ENCODE measurements at places on chromosomes 12 and 14.

DNA sequence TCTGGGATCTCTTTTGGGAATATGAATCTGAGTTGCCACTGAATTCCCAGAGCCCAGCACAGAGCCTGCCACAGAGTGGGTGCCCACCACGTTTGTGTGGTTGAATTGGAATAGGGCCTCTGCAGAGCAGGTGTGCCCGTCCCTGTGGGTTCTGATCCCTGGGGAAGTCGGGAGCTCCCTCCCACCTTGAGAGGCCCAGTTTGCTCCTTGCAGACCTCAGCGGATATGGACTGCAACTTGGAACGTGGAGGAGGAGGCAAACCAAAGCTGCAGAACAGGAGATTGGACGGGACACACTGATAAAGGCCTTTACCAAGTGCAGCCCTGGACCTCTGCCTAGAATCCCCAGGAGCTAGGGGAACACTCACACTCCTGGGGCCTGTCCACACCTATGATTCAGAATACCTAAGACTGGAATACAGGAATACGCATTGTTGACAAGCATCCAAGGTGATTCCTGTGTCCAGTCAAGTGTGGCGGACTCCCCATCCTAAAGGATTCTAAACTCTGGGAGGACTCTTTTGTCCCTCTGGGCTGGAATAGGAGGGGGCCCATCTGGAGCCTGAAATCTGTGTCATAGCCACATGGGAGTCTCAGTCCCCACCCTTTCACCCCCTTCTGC, 2.4 kb downstream of the KRT76 start:
- DNase-seq, result no peak

DNA sequence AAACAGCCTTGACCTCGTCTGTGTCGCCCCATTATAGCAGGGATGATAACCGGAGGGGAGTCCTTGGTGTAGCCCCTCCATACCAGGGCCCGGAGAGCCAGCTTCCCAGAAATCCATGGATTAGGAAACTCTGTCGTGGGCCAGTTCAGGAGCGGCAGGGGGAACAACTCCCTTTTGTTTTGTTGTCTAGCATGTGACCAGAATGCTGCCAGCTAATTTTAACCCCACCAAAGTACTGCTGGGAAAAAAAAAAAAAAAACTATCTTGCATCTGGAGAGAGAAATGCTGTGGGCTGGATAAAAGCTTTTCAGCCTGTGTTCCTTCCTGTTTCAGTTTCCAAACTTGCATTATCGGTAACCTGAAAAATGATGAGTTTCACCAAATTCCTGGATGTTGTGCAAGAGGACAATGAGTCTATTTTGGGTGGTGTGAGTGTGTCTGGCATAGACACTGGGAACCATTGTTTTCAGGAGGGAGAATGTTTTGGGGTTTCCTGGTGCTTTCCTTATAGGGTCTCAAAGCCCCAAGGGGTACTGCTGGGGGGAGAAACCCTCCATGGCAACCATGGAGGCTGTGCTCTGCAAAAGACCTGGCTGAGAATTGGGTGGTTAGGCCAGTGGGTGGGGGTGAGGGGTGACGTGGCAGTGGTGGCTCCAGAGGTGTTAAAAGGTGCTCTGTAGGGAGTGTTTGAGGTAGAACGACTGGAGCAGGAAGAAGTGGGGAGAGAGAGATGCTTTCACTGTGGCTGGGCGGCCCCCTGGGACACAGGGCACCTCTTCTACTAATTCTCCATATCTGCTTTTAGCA, 14.9 kb upstream of the IRF2BPL start:
- DNase-seq, result peak; percentile 94

GRCh38 chr14:96225745-96226151, 21.1 kb downstream of the BDKRB2 start:
- peak; percentile 83 for DNase-seq

DNA sequence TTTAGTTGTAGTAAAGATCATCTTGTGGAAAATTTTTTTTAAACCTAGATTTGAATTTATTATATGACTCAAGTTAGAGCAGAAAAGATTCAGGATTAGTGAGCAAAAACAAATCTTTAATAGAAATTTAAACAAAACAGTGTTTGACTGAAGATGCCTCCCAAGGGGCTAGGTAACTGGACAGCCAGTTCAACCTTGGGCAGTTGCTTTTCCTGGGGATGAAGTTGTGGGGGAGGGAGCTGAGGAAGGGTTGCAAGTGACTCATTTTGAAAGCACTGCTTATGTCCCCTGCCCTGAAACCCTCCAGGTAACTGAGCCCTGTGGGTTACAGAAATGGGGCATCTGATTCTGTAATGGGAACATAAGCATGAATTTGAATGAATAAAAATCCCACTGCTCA, 13.1 kb downstream of the CFAP54 start:
- DNase-seq, result no peak

- DNase-seq, result no peak
These were observed 2.5 kb upstream of the SMARCD1 start for GRCh38 chr12:50082644-50083043.

DNA sequence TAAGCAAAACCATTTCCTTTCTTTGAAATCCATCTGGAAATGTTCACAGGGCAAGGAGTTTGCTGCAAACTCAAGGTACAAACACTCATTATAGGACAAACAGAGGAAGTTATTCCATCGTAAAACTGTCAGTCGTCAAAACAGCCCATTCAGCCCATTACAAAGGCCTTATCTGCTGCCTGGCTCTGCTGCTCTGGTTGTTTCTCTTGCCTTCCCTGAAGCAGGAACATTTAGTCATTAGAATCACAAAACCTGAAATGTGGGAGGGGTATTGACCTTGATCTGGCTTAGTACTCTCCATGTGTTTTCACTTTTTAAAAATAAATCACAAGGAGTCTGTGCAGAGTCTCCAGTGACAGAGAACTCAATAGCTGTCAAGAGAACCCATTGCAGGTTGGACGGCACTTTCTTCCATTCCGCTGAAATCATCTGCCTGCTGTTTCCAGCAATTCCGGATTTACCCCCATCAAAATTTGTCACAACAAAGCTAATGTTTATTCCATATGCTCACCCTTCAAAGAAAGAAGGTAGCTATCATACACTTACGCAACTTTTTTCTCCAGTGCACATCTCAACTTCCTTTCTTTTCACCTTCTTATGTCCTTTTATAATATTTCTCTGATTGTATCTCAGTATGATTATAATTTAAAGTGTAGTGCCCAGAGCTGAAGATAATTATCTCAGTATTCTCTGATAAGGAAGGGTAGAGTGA, 24.6 kb upstream of the ITPR2 start:
- DNase-seq, result no peak

- DNase-seq, result no peak
These were observed 4.0 kb upstream of the IRF2BPL start for GRCh38 chr14:77032491-77032843.

GRCh38 chr12:6605421-6606330, 1.5 kb downstream of the CHD4 start:
- peak; percentile 38 for DNase-seq

- no peak for DNase-seq
These were observed 27.5 kb downstream of the RHOJ start for GRCh38 chr14:63231766-63232165.

GRCh38 chr12:28568118-28568517, 377.9 kb downstream of the CCDC91 start:
- peak; percentile 90 for DNase-seq

DNA sequence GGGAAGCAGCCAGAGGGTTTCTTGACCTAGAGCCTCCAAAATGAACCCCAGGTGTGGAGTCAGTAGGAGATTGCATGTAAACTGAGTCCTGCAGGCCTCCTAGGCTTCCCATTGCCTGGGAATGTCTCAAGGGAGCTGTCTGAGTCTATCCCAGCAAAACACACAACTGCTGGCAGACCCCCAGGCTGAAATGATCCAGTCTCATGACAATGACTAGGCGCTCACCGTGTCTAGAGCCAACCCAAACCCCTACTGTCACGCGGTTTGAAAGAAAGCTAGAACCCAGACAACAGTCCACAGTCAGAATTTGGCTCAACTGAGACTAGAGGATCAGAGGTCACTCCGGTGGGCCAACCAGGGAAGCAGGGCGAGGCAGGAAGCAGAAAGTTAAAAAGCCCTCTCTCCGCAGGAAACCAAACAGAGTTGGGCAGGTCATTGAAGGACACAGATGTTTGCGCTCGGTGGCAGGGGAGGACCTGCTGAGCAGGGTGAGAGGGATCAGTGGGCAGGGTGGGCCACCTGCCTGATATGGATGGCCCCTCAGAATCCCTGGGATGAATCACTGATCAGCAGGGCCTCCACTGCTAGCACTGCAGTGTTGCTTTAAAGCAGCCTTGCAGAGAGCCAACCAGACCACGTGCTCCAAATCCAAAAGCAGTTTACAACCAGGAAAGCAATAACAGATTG, 23.8 kb downstream of the ACTN1 start:
- DNase-seq, result peak; percentile 43

- DNase-seq, result no peak
These were observed 620 bp downstream of the C1S start for GRCh38 chr12:7061138-7061537.

GRCh38 chr12:113778432-113779132, 187.5 kb downstream of the RBM19 start:
- no peak for DNase-seq

- DNase-seq, result no peak
These were observed 176.0 kb upstream of the DYRK2 start for GRCh38 chr12:67472539-67472938.

DNA sequence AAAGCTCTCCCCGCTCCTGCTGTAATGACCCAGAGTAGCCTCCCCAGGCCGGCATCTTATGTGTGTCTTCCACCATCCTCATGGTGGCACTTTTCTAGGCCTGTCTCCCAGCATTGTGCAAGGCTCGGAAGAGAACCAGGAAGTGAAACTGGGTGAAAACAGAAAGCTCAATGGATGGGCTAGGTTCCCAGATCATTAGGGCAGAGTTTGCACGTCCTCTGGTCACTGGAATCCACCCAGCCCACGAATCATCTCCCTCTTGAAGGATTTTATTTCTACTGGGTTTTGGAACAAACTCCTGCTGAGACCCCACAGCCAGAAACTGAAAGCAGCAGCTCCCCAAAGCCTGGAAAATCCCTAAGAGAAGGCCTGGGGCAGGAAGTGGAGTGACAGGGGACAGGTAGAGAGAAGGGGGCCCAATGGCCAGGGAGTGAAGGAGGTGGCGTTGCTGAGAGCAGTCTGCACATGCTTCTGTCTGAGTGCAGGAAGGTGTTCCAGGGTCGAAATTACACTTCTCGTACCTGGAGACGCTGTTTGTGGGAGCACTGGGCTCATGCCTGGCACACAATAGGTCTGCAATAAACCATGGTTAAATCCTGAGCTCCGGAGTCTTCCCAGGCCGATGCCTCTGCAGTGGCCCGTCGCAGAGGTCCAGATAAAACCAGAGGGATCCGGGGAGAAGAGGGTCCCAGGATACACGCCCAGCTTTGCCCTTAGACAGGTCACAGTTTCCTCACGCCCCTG, 15.6 kb downstream of the ACVRL1 start:
- DNase-seq, result peak; percentile 75

DNA sequence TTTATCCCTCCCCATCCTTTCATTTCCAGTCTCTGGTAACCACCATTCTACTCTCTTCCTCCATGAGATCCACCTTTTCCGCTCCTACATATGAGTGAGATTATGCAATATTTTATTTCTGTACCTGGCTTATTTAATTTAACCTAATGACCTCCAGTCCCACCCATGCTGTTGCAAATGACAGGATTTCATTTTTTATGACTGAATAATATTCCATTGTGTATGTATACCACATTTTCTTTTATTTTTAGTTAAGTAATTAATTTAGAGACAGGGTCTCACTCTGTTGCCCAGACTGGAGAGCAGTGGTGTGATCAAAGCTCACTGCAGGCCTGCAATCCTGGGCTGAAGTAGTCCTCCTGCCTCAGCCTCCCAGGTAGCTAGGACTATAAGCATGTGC, 2.6 kb downstream of the LRRK2 start:
- no peak for DNase-seq

All from fibroblast of skin of right biceps (primary cell).